ENCODE measurements at places on chromosomes 5 and 9. TPM values are rescaled to one million over a fixed set of nuclear protein-coding genes. Genes with fewer than 3 reads are reported as not detected.

GRCh38 chr5:111242606-111243005 is 18.4 kb downstream of the CAMK4 start:
- no peaks in the 10 kb centered on the region for H3K36me3 ChIP-seq
- no peaks in the 10 kb centered on the region for H3K27me3 ChIP-seq
- no peak overlapping the region for H3K4me3 ChIP-seq
- H3K27ac ChIP-seq, result no peak overlapping the region
- H3K4me1 ChIP-seq, result no peaks in the 10 kb centered on the region

- peak overlapping the region; percentile 83 for H3K27ac ChIP-seq
- DNase-seq, result no peak
- peaks cover 6% of the 10 kb centered on the region for H3K4me1 ChIP-seq
Measured at GRCh38 chr9:124940521-124940893, 376 bp downstream of the GOLGA1 start.

GRCh38 chr9:98795970-98796363 is 388 bp downstream of the ANKS6 start:
- H3K4me3 ChIP-seq, result peak overlapping the region; percentile 54
- H3K36me3 ChIP-seq, result no peaks in the 10 kb centered on the region
- peaks cover 46% of the 10 kb centered on the region for H3K4me1 ChIP-seq
- peak; percentile 62 for DNase-seq
- H3K27ac ChIP-seq, result peak overlapping the region; percentile 37
- no peaks in the 10 kb centered on the region for H3K27me3 ChIP-seq

DNA sequence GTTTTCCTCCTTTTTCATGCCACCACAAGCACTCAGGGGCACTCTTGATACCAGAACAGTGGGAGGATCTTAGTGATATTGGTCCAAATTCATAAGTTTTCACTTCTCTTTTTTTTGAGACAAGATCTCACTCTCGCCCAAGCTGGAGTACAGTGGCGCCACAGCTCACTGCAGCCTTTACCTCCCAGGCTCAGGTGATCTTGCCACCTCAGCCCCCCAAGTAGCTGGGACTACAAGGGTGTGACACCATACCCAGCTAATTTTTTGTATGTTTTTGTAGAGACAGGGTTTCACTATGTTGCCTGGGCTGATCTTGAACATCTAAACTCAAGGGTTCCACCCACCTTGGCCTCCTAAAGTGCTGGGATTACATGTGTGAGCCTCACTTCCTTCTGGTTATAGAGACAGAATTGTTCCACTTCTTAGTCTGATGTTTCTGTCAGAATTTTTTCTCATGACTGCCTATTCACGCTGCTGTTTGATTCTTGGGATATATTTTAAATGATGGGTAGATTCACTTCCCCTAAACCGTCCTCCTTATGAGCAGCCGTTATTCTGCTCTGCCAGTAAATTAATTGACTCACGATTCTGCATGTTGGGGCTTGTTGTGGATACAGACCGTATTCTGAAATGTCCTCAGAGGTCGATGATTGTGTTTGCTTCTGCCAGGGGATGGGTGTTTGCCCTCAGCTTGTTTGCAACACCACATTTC is 30.8 kb downstream of the MTAP start:
- H3K27me3 ChIP-seq, result no peaks in the 10 kb centered on the region
- H3K4me1 ChIP-seq, result no peaks in the 10 kb centered on the region
- DNase-seq, result no peak
- H3K36me3 ChIP-seq, result peaks cover 12% of the 10 kb centered on the region

- no peak overlapping the region for H3K27ac ChIP-seq
- no peaks in the 10 kb centered on the region for H3K36me3 ChIP-seq
- no peaks in the 10 kb centered on the region for H3K27me3 ChIP-seq
- DNase-seq, result no peak
Measured at GRCh38 chr5:994272-994607, 14.4 kb upstream of the NKD2 start.

- H3K27ac ChIP-seq, result no peak overlapping the region
- no peaks in the 10 kb centered on the region for H3K36me3 ChIP-seq
- no peaks in the 10 kb centered on the region for H3K27me3 ChIP-seq
- no peaks in the 10 kb centered on the region for H3K4me1 ChIP-seq
- H3K4me3 ChIP-seq, result no peak overlapping the region
- no peak for DNase-seq
Measured at GRCh38 chr5:420632-421286, 22.2 kb upstream of the EXOC3 start.

FBXL7 gene
- 10.7 TPM for total RNA-seq
